ENCODE measurements at places on chromosomes 11 and 22.

GRCh38 chr11:128251140-128251539 is 336.2 kb downstream of the ETS1 start:
- no peak for DNase-seq

DNA sequence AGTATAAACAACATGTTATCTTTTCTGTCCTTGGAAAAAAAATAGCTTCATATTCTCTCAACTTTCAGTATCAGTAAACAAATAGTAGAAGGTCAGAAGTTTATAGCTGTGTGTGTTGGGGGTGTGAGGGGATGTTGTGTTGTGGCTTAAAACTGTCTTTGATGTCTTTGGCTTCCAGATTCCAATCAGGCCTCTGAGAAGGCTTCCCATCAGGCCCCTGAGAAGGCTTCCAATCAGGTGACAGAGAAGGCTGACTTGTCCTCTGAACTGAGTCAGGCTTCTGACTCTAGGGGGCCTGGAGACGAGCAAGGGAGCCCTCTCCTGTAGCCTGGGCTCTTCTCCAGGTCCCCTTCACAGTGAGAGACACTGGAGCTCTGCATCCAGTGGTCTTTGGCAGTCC is 9.3 kb downstream of the MTFP1 start:
- no peak for DNase-seq

GRCh38 chr11:73761403-73761945 is 600 bp upstream of the RAB6A start:
- DNase-seq = no peak

GRCh38 chr11:135008001-135008405 is 596.0 kb upstream of the B3GAT1 start:
- no peak for DNase-seq

DNA sequence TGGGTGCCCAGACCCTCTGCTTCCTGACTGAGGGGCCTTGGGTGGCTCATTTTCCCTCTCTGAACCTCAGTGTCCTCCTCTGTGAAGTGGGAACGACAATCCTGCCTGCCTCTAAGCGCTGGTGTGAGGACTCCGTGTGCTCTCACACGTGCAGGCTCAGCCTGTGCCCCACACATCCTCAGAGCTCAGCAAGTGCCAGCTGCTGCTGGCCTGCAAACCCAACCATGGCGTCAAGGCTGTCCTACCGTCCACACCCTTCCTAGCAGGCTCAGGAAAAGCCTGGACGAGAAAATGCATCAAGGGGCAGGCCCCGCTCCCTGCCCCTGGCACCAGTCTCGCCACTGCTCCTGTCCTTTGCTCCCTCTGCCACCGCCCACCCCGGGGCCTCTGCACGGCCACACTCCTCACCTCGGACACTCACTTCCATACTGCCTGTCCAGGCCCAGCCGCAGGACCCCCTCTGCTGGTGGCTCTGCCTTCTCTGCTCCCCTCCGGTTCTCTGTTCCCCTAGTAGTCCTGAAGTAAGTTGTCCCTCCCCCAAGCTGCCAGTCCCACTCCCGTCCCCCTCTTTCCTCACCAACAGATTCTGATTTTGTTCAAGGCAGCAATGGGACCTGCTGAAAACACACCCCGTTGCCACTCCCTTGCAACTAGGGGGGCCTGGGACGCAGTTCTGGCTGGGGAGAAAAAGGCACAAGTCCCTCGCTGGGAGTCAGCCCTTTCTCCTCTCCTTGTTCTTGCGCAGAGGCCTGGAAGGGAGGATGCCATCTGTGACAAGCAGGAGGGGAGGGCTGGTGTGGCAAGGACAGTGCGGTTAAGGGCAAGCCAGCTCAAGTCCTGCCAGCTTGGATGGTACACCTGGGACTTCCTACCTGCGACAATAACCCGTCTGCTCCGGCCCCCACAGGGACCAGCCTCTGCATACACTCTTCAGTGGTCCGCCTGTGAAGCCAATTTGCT is 62.2 kb downstream of the ARFGAP3 start:
- DNase-seq = no peak

DNA sequence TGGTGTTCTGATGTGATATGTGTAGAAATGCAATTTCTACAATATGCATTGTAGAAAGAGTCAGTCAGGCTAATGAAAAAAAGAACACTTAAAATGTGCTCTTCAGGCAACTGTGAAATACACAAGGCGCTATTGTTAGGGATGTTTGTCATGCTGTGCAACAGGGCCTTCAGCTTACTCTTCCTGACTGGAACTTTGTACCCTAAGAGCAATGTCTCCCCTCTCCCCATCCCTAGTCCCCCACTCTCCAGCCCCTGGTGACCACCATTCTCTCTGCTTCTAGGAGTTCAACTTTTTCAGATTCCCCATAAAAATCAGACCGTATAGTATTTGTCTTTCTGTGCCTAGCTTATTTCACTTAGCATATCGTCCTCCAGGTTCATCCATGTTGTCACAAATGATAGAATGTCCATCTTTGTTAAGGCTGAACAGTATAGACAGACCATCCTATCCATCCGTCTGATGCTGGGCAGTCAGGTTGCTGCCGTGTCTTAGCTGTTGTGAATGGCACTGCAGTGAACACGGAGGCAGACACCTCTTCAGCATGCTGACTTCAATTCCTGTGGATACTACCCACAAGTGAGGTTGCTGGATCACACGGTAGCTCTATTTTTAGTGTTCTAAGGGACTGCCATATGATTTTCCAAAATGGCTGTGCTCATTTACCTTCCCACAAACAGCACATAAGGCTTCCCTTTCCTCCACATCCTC is 10.7 kb downstream of the NDUFV1 start:
- DNase-seq = no peak

DNA sequence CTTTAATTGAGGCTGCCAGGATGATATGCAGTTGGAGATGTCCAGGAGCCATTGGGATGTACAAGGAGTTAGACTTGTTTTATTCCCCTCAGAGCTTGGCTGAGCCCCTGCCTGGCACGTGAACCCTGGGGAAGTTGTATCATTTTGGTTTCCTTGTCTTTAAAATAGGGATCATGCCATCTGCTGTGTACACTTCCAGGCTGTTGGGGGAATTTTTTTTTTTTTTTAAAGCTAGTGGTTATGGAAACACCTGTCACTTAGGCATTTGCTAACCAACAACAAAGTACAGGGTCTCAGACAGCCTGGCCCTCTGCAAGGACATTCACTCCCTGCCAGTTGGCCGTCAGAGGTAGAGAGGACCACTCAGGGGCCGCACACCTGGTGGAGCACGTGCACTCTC is 8.5 kb upstream of the RAB1B start:
- no peak for DNase-seq

GRCh38 chr11:12211331-12212065 is 101.1 kb downstream of the MICAL2 start:
- DNase-seq = no peak

DNA sequence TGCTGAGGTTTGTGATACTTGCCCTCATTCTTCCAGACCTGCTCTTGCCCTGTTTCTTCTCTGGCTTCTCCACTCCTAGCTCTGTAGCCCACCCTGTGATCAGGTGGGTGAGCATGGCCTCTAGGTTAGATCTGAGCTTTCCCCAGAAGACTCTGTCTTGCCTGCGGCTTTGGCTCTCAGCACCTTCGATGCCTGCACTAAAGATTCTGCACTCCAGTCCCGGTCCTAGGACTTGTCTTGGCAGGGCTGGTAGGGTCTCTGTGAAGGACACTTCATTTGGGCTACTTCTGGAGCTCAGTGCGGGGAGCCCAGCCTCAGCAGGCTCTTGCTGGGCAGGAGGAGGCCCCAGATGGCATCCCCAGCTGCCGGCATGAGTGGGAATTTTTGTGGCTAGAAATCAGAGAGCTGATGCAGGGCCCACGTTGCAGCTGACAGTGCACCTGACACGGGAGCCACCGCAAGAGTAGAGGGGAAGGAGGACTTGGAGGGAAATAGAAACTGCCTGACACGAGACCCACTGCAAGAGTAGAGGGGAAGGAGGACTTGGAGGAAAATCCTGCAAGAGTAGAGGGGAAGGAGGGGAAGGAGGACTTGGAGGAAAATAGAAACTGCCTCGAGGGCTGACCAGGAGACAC is 226.9 kb upstream of the B3GAT1 start:
- no peak for DNase-seq

GRCh38 chr11:124115782-124116616 is 749 bp downstream of the VWA5A start:
- DNase-seq = no peak

DNA sequence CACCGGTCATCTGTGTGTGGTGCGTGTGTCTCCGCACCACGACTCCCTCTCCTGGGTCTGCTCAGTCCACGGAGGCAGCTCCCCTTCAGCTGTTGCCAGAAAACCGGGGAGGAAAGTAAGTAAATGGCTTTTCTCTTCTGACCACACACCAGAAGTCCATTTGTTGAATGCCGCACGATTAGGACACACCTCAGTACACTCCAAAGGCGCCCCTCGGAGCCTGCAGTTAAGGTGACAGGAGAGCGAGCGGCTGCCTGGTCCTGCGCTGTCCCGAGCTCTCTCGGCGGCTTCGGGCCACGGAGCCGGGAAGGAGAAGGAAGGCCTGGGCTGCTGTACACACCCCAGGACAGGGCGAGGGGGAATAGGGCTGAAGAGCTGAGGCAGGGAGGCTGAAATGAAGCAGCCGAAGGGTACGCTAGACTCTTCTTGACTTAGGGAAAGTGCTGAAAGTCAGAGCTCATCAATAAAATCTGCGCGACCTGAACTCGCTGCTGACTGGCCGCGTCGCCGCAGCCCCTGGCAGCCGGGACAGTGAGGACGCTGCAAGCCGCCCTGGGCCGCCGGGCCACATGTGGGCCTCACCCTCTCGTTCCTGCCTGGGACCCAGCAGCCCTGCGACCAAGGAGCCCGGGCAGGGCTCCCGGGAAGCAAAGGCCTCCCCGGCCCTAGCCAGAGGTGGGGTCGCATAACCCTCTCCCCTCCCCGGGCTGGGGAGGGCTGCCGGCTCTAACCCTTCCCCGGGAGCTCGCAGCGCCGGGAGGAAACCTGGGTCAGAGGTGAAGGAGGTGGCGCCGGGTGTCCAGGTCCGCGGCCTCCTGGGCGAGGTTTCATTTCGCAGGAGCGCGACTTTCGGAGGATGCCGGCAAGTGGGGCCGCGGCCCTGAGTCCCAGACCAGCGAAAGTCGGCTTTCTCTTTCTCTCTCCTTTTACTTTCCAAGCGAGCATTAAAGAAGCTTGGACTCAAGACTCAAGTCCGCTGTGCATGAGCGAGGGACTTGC is 1.6 kb upstream of the PAX6 start:
- no peak for DNase-seq

DNA sequence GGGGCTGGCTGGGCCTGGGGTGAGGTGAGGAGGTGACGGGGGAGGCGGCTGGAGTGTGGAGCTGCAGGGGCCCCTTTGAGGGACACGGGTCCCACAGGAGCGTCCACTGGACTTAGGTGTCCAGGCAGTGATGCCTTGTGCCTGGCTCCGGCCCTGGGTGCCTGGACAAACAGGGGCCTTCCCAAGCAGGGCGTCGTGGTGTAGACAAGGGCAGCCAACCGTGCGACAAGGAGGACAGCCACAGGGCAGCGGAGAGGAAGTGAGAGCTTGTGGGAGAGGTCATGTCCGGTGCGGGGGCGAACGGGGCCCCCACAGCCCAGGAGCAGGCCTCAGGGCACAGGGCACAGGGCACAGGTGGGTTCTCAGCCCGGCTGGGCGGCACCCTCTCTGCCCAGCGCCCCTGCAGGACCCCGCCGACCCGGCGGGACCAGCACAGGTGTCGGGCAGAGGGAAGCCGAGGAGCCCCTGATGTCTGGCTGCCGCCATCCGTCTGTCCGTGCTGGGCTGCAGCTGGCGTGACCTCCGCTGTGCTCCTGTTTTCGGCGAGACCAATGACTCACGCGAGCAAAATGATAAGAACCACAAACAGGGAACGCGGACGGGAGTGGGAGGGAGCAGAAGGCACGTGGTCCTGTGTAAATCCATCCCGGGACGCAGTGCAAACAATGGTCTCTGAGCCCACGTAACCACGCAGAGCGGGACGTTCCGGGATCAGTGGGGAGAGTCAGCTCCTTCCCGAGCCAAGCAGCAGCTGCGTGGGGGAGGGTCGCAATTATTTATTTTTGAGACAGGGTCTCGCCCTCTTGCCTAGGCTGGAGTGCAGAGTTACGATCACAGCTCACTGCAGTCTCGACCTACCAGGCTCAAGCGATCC is 49.1 kb upstream of the A4GALT start:
- DNase-seq = no peak

DNA sequence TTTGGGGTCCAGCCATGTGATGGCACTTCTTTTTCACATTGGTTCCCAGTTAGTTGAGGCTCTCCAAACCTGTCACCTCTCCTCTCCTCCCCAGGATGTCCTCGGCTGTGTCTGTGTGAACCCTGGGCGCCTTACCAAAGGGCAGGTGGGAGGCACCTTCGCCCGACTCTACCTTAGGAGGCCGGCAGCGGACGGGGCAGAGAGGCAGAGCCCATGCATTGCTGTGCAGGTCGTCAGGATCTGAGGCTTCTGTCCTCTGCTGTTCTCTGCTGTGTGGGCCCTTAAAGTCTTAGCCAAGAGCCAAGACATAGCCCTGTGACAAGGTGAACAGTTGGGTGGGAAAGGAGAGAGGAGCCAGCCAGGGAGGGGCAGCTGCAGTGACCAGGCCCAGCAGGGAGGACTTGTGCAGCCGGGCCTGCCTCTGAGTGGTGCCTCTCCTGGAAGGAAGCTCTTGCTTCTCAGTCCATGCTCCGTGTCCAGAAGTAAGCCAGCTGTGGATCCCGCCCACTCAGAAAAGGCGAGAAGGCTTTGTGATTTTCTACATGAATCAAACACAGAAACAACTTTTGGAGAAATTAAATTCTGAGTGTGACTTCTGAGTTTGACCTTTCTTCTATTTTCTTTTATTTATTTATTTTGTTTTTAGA is 17.5 kb upstream of the CDC42EP2 start:
- DNase-seq = no peak

DNA sequence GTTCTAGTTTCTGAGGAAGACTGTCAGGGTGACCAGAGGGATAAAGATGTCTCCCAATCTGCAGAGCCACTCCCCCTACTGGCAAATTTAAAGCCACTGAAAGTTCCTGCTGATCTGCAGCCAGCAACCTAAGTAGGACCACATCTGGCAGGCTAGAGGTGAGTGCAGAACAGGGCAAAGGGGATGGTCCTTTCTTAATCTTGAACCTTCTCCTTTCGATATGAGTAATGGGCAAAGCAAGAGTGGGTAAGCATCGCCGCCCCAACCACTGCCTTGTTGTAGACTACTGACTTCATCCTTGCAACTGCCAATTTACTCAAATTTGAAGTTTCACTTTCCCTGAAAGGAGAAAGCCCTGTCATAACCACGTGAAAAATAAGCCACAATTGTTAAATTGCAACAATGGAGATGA is 30.7 kb downstream of the SCUBE2 start:
- DNase-seq = no peak

GRCh38 chr11:1699771-1700170 is 2.8 kb downstream of the KRTAP5-6 start:
- no peak for DNase-seq

DNA sequence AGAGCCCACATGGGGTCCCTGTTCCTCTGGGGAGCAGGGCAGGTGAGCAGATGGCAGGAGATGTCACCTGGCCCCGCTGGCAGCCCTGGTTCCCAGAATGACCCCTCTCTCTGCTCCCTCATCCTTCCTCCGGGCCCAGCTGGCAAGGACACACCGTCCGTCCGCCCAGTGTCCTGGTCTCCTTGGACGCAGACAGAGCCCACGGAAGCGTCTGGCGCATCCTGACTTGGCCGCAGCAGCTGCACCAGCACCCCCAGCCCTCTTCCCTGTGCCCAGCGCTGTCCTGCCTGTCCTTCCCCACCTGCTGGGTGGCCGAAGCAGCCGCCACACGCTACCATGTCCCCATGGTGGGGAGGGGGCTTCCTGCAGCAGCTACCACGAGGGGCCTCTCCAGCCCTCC is 9.6 kb upstream of the CABP7 start:
- DNase-seq = no peak
